Breast epithelium (tissue), 4 donors: ENCODE measurements at places on chromosomes 6 and 20. TPM values are rescaled to one million over a fixed set of nuclear protein-coding genes. Genes with fewer than 3 reads are reported as not detected.

ABHD16B gene
- not detected for total RNA-seq

DNA sequence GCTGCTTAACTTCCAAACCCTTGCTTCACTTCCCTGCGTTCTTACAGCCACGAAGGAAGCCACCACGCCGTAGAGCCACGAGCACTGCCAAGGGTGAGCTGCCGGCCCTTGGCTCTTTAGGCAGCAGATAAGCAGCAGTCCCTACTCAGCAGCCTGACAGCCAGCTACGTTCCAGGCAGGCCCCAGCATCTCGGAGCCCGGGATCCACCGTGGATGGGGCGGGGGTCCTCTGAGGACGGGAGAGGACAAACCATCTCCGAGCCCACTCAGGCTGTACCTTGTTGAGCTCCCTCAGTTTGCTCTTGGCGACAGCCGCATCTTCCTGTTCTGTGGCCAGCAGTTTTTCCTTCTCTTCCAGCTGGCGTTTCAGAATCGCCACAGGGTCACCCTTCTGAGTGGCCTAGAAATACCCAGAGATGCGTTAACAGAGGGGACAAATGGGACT is 40.5 kb downstream of the RRBP1 start:
- H3K4me1 ChIP-seq: no peaks in the 10 kb centered on the region
- no peak overlapping the region for H3K4me3 ChIP-seq
- DNase-seq: no peak
- H3K36me3 ChIP-seq: no peaks in the 10 kb centered on the region

MATN4 gene
- 1.6 TPM for total RNA-seq

DNA sequence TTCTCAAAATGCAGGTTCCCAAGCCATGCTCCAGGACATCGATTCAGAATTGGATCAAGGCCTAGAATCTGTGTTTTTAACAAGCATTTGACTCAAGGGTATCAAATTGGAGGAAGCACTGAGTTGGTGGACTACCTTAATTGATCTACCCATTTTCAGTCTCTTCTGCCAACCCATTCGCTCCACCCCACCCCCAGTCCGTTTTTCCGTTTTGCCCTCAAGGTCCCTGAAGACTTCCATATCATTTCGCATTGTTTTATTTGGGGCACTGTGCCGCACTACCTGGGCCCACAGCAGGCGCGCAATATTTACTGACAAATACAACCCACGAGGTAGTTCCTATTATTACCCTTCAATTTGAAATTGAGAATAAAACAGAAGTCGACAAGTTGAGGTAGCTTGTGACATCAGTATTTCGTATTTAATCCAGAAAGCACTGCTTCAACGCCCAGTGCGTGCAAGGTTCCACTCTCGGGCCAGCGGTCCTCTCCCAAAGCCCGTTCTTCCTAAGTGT is 557 bp upstream of the DHX35 start:
- H3K4me3 ChIP-seq: peak overlapping the region; percentile 93
- no peaks in the 10 kb centered on the region for H3K27me3 ChIP-seq
- no peaks in the 10 kb centered on the region for H3K36me3 ChIP-seq
- H3K4me1 ChIP-seq: peaks cover 6% of the 10 kb centered on the region

- no peaks in the 10 kb centered on the region for H3K36me3 ChIP-seq
- no peaks in the 10 kb centered on the region for H3K27me3 ChIP-seq
- no peak overlapping the region for H3K4me3 ChIP-seq
- no peaks in the 10 kb centered on the region for H3K4me1 ChIP-seq
- H3K27ac ChIP-seq: no peak overlapping the region
Observed at GRCh38 chr6:168078175-168078942, 653 bp downstream of the FRMD1 start.

GRCh38 chr20:32987044-32987825 is 17.0 kb downstream of the SUN5 start:
- H3K27ac ChIP-seq: no peak overlapping the region
- H3K27me3 ChIP-seq: no peaks in the 10 kb centered on the region
- no peak overlapping the region for H3K4me3 ChIP-seq
- DNase-seq: no peak

CST11 gene
- not detected for total RNA-seq

BIRC7 gene
- total RNA-seq: 0.32 TPM

DNA sequence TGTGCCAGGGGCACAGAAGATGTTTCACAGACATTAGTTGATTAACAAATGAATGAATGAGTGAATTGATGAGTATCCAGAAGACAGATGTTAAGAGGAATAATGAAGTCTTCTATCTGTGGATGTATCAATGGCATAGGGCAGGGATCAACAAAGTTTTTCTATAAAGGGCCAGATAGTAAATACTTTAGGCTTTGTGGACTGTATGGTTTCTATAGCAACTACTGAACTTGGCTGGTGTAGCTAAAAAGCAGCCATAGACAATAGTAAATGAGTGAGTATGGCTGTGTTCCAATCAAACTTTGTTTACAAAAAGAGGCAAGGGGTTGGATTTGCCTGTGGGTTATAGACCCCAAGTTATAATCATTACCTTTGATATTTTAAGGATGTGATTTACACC is 144.0 kb downstream of the PRL start:
- no peak for DNase-seq
- no peaks in the 10 kb centered on the region for H3K36me3 ChIP-seq
- no peaks in the 10 kb centered on the region for H3K27me3 ChIP-seq

- H3K36me3 ChIP-seq: no peaks in the 10 kb centered on the region
- no peaks in the 10 kb centered on the region for H3K4me1 ChIP-seq
- no peak overlapping the region for H3K27ac ChIP-seq
- no peak for DNase-seq
- no peak overlapping the region for H3K4me3 ChIP-seq
- H3K27me3 ChIP-seq: no peaks in the 10 kb centered on the region
Observed at GRCh38 chr6:138146544-138146943, 15.2 kb upstream of the ARFGEF3 start.

PLCB4 gene
- total RNA-seq: 13.0 TPM

- H3K27me3 ChIP-seq: no peaks in the 10 kb centered on the region
- no peak overlapping the region for H3K27ac ChIP-seq
- no peak for DNase-seq
- no peak overlapping the region for H3K4me3 ChIP-seq
- H3K4me1 ChIP-seq: no peaks in the 10 kb centered on the region
- H3K36me3 ChIP-seq: no peaks in the 10 kb centered on the region
Observed at GRCh38 chr6:168939041-168939440, 314.6 kb downstream of the THBS2 start.

DNA sequence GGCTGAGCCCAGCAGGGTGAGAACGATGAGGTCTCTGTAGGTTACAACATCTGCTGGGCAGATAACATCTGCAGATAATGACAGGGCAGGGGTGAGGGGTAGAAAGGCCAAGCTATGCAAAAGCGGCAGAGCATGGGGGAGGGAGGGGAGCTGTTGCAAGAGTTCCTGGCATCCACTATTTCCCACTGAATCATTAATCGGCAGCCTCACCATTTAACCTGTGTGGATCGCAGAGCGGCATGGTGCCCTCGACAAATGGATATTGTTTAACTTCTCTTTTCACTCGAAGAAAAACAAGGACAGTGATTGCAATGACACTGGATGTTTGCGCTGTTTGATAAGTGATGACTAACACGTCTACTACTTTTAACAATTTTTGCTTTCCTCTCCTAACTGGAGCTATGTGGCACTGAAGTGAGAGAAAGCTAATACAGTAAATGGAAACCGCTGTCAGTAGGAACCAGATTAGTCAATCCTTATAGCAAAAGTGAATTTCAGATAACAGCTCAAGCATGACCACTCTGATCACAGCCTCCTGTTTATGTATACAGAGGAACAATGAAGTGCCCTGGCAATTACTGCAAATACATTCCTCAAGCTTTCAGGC is 381.5 kb downstream of the TFAP2A start:
- H3K4me1 ChIP-seq: no peaks in the 10 kb centered on the region
- H3K4me3 ChIP-seq: no peak overlapping the region
- no peaks in the 10 kb centered on the region for H3K27me3 ChIP-seq
- no peak for DNase-seq

DNA sequence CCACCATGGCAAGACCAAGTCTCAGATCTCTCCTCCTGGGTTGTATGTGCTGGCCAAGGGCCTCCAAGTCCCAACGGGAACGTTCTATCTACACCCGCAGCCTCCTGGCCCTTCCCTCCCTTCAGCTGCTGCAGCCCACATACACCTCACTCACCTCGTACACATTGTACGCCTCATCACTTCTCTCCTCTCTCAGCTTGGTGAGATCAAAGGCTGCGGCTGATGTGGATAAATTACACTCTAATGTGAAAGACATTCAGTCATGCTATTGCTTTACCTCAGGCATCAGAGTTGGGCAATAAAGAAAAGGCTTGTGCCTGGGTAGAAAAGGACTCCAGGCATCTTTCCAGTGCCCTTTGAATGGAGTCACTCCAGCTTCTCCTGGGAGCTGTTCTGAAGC is 135.3 kb upstream of the FOXQ1 start:
- H3K27me3 ChIP-seq: no peaks in the 10 kb centered on the region
- H3K4me3 ChIP-seq: no peak overlapping the region
- H3K27ac ChIP-seq: no peak overlapping the region
- no peak for DNase-seq
- no peaks in the 10 kb centered on the region for H3K36me3 ChIP-seq

GRCh38 chr6:16729183-16729691 is 32.0 kb downstream of the ATXN1 start:
- H3K36me3 ChIP-seq: no peaks in the 10 kb centered on the region
- no peaks in the 10 kb centered on the region for H3K27me3 ChIP-seq
- no peak overlapping the region for H3K27ac ChIP-seq
- no peak for DNase-seq

TRIM10 gene
- not detected for total RNA-seq

TMEM244 gene
- not detected for total RNA-seq

- no peaks in the 10 kb centered on the region for H3K36me3 ChIP-seq
- DNase-seq: no peak
- no peak overlapping the region for H3K27ac ChIP-seq
- H3K4me1 ChIP-seq: no peaks in the 10 kb centered on the region
Observed at GRCh38 chr20:4894409-4894808, 106.9 kb downstream of the SLC23A2 start.

JPH2 gene
- 9.3 TPM for total RNA-seq

DNA sequence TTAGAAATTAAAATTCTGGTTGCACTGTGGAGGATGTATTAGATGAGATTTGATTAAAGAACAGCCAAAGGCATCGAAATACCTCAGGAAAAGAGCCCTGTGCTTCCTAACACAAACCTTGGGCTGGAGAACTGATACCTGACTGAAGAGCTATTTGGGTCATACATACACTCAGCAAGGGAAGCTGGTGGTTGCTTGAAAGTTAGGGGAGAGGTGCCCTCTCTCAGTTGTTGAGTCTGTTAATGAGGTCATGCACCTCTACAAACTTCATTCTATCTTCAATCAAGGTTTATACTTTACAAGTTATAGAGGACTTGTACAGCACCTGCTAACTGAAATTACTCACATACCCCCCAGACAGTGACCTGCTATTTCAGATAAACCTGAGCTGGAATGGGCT is 25.5 kb downstream of the FAM184A start:
- no peak overlapping the region for H3K4me3 ChIP-seq
- no peak overlapping the region for H3K27ac ChIP-seq
- DNase-seq: no peak
- no peaks in the 10 kb centered on the region for H3K36me3 ChIP-seq
- no peaks in the 10 kb centered on the region for H3K27me3 ChIP-seq
- H3K4me1 ChIP-seq: no peaks in the 10 kb centered on the region

GRCh38 chr20:38278131-38278530 is 17.6 kb upstream of the KIAA1755 start:
- H3K4me3 ChIP-seq: no peak overlapping the region
- no peaks in the 10 kb centered on the region for H3K36me3 ChIP-seq
- no peaks in the 10 kb centered on the region for H3K4me1 ChIP-seq
- no peak for DNase-seq
- no peak overlapping the region for H3K27ac ChIP-seq

DNA sequence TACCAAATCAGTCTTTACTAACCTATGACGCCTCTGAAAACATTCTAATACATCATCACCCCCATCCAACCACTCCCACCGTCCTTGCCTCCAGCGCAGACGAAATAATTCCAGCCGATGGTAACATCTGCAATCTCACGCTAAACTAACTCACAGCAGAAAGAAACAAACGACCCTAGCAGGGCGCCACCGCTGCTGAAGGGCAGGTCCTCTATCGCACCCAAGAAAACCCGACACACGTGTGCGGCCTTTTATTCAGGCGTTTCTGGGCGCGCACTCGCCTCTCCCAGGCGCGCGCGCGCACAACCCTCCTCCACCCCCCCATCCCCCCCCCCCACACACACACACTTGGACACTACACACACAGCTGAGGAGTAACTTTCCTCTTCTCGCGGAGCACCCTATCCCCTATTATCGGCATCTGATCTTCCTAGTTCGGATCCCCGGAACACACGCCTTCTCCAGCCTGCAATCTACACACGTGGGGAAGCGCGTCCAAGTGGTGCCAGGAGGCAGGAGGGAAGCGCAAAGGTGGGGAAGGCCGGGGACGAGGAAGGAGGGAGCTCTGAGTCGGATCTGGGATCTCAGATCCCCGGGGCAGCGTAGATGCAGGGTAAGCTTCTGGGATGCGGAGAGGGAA is 1.4 kb downstream of the GFOD1 start:
- H3K36me3 ChIP-seq: no peaks in the 10 kb centered on the region
- no peak for DNase-seq
- peak overlapping the region; percentile 78 for H3K27ac ChIP-seq
- H3K4me1 ChIP-seq: no peaks in the 10 kb centered on the region
- H3K27me3 ChIP-seq: no peaks in the 10 kb centered on the region

ANKS1A gene
- total RNA-seq: 26.5 TPM

- H3K4me1 ChIP-seq: peaks cover 4% of the 10 kb centered on the region
- H3K27ac ChIP-seq: peak overlapping the region; percentile 48
Observed at GRCh38 chr20:10504608-10504993, 69.5 kb downstream of the SLX4IP start.

DNA sequence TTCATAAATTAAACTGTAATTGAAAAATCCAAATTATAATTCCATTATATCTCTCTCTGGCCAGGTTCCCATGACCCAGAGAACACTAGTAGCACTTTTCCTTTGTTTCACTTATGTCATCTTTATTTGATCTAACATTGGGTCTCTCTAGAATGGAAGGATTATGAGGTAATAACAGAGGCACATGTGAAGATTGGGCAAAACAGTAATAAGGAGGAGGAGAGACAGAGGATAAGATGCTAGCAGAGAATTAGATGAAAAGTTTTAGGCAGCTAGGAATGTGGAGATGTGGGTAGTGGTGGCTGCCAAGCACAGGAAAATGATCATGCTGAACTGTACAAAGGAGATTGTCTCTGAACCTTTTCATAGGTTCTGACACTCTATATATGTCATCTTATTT is 3.3 kb downstream of the TAB2 start:
- no peaks in the 10 kb centered on the region for H3K36me3 ChIP-seq
- DNase-seq: no peak
- no peak overlapping the region for H3K4me3 ChIP-seq
- no peak overlapping the region for H3K27ac ChIP-seq
- H3K27me3 ChIP-seq: no peaks in the 10 kb centered on the region
- H3K4me1 ChIP-seq: no peaks in the 10 kb centered on the region
